Heart right ventricle (tissue), 16 donors: ENCODE measurements at places on chromosomes 12 and 14. TPM values are rescaled to one million over a fixed set of nuclear protein-coding genes. Genes with fewer than 3 reads are reported as not detected.

The ACSS3 gene
- 24.6 TPM for total RNA-seq

DNA sequence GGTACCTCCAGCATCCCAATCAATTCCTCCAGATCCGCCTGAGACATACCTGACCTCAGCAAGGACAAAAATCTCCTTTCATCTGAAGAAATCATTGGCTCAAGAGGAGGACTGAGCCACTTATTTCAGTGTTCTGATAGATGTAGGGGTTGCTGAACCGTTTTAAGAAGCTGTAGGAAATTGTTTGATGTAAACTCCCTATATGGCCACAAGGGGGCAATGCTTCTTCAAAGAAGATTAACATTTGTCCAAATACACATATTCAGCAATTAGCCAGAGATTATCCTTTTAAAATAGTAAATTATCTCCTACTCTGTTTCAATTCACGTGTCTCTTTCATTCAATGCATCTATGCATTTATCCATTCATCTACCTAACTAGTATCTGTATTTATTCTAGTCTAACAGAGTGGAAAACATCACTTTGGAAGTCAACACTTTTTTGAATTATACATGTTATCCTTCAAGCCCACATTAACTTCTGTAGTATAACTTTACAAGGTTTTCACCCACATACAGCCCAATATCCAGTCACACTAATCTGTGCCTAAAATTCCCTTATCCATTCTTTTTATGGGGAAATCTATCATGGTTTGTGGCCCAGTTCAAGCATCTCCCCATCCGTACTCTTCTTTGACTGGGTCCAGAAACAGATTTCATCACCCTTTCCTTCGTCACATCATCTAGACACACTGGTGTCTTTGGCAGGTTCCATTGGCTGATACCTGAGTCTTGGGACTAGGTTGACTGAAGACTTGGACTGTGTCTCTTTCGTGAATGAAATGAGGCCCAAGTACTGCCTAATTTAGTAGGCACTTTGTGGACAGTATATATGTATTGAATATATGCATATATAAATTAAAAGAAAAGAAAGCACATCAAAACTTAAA, 411.0 kb upstream of the OR4E1 start:
- no peak for DNase-seq

DNA sequence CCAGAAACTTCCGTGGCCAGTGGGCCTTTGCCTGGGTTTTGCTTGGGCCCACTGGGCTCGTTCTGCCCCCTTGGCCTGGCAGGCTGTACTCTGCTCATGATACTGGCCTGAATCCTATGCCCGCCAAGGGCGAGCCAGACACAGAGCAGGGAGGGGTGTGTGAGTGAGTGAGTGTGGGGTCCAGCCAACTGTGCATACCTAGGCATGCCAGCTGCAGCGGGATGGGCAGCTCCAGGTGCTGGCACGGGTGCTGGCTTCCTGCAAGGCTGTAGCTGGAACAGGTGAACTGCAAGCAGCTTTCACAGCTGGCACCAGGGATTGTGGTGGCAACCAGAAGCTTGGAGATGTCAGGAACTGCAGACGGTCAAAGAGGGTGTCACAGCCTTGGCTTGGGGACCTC, 1276.4 kb downstream of the SLC16A7 start:
- DNase-seq: no peak

- no peak for DNase-seq
Observed at GRCh38 chr12:127820846-127821245, 446.1 kb upstream of the TMEM132C start.

DNA sequence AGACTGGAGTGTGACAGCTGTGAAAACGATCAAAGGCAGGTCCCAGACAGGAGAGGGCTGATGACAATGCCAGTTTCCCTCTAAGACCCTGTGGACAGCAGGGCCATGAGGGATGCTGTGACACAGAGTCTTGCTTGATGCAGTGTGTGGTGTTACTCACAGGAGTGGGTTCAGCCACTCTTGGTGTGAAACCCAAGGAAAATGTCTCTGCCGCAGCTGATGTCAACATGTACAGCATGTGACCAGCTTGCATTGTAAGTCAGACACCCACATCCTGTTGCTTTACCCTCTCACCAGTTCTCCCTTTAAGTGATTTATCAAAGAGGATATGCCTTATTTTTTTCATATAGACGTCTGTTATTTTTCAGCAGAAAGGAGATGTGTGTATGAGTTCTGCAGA, 268.6 kb downstream of the BTG1 start:
- no peak for DNase-seq

The STON2 gene
- 3.8 TPM for total RNA-seq

- no peak for DNase-seq
Observed at GRCh38 chr12:103802586-103802886, 38.5 kb downstream of the NT5DC3 start.

The TMEM30B gene
- 1.2 TPM for total RNA-seq

The TAS2R10 gene
- not detected for total RNA-seq

DNA sequence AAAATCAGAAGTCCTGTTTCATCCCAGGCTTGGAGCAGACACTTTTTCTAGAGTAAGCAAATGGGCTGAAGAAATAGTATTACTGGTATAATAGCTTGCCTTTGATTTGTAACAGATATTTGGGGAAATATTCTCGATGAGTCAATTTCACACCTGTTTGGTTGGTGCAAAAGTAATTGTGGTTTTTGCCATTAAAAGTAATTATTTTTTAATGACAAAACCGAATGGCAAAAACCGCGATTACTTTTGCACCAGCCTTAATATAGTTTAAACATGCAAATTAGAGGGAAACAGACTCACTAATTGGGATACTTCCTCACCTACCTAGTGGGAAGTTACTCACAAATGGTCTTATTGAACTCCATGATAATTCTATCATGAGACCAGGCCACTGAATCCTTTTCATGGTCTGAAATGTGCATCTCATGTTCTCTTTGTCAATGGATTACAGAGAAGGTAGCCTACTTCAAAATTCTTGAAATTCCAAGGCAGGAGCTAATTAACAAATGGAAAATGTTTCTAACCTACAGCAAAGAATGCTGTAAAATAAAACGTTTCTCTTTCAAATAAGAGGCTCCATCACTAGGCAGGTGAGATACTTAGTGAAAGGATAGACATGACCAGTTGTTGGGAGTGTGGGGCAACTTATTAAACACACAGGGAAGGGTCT, 391.3 kb downstream of the EMP1 start:
- DNase-seq: no peak
